Ovary (tissue), 10 donors: ENCODE measurements at places on chromosomes 5 and 9. TPM values are rescaled to one million over a fixed set of nuclear protein-coding genes. Genes with fewer than 3 reads are reported as not detected.

Gene OR1Q1
- not detected for total RNA-seq

GRCh38 chr5:10654566-10654965, 90.7 kb downstream of the ANKRD33B start:
- no peak overlapping the region for H3K27ac ChIP-seq
- no peak for DNase-seq
- no peaks in the 10 kb centered on the region for H3K4me1 ChIP-seq
- H3K27me3 ChIP-seq = no peaks in the 10 kb centered on the region
- no peak overlapping the region for H3K4me3 ChIP-seq
- no peaks in the 10 kb centered on the region for H3K36me3 ChIP-seq

DNA sequence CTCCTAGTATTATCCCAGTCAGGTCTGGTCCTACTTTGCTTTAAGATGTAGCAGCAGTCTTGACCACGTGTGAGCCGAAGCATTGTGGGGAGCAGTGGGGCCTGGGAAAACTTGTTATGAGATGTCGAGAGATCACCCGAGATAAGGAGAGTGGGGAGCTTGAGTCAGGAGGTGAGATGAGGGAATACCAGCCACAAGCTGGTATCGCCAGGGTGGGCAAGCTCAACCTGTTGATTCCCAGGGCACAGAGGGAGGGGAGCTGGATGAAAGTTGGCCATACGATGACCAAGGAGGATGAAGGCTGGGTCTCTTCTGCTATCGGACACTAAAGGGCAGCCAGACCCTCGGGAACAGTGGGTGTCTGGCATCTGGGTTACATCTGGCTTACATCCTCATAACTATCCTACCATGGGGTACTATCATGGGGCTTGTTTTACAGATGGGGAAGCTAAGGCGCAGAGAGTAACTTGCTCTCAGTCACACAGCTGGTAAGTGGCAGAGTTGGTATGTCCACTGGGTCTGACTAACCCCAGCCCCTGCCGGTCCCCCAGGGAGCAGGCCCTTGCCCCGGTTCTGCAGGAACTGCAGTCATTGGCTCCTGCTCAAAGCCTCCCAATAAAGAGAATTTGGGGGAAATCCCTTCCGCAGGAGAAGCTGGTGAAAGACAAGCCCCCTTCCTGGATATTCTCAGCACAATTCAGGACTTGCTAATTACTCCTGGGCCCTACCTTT, 13.4 kb upstream of the TIFAB start:
- DNase-seq = no peak
- no peaks in the 10 kb centered on the region for H3K27me3 ChIP-seq
- H3K4me1 ChIP-seq = no peaks in the 10 kb centered on the region
- no peak overlapping the region for H3K4me3 ChIP-seq

Gene HK3
- total RNA-seq = 2.3 TPM

- H3K27me3 ChIP-seq = no peaks in the 10 kb centered on the region
- H3K36me3 ChIP-seq = no peaks in the 10 kb centered on the region
- H3K4me3 ChIP-seq = no peak overlapping the region
- no peaks in the 10 kb centered on the region for H3K4me1 ChIP-seq
- DNase-seq = no peak
These were observed 27.6 kb downstream of the TPD52L3 start for GRCh38 chr9:6355728-6356127.

Gene RGS7BP
- total RNA-seq = 1.4 TPM

Gene C9orf43
- 0.87 TPM for total RNA-seq

DNA sequence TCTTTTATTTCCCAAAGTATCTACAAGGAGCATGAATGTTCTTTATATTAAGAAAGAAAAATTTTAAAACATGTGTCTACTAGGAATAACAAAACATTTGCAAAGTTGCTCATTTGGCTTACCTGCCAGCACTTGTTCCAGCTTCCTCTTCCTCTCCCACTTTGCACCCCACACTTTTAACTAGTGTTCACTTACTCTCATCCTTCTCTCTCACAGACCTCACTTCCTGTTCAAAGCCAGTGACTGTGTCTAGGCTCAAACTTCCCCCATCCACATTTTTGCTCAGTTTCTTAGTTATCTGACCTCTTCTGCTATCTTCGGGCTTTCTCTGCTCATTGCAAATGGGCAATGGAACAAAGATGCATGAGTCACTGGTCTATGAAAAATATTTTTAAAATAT, 512.2 kb upstream of the ZNF462 start:
- H3K27ac ChIP-seq = no peak overlapping the region
- no peak for DNase-seq
- no peaks in the 10 kb centered on the region for H3K36me3 ChIP-seq

- peak overlapping the region; percentile 41 for H3K4me3 ChIP-seq
- peaks cover 9% of the 10 kb centered on the region for H3K4me1 ChIP-seq
- H3K27me3 ChIP-seq = peaks cover 3% of the 10 kb centered on the region
- H3K36me3 ChIP-seq = no peaks in the 10 kb centered on the region
These were observed 2.3 kb upstream of the PAX5 start for GRCh38 chr9:37036371-37036775.

- no peak for DNase-seq
- no peaks in the 10 kb centered on the region for H3K27me3 ChIP-seq
- no peaks in the 10 kb centered on the region for H3K36me3 ChIP-seq
These were observed 563.9 kb upstream of the ADAMTS16 start for GRCh38 chr5:4576161-4576748.

DNA sequence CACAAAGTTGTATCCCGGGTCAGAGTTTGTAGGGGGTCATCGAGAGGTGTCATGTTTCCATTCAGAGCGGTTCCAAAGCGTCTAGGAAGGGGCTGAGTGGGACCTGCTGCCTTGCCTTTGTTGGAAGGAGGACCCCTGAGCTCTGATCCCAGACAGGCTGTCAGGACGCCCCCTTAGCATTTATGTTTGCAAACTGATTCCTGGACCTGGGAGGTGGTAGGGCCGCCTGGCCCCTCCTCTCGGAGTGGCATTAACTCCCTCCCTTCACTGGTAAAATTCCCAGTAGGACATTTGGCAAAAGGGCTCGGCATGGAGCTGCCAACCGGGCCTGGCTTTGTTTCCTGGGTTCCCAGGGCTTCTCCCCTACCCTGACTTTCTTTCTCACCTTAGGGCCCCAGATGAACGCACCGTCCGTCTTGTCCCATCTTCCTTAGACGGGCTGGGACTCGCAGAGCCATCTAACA, 2.5 kb downstream of the JADE2 start:
- no peak overlapping the region for H3K27ac ChIP-seq
- H3K36me3 ChIP-seq = no peaks in the 10 kb centered on the region
- peak overlapping the region; percentile 90 for H3K4me3 ChIP-seq
- no peaks in the 10 kb centered on the region for H3K27me3 ChIP-seq

- no peaks in the 10 kb centered on the region for H3K27me3 ChIP-seq
- no peak for DNase-seq
- H3K27ac ChIP-seq = no peak overlapping the region
- H3K4me3 ChIP-seq = no peak overlapping the region
- no peaks in the 10 kb centered on the region for H3K36me3 ChIP-seq
- H3K4me1 ChIP-seq = no peaks in the 10 kb centered on the region
These were observed 6.3 kb downstream of the IFNA21 start for GRCh38 chr9:21160178-21160577.

- no peaks in the 10 kb centered on the region for H3K36me3 ChIP-seq
- no peak for DNase-seq
- no peak overlapping the region for H3K27ac ChIP-seq
- H3K4me1 ChIP-seq = no peaks in the 10 kb centered on the region
- H3K27me3 ChIP-seq = no peaks in the 10 kb centered on the region
These were observed 311.6 kb upstream of the PRR16 start for GRCh38 chr5:120152472-120152871.

GRCh38 chr5:65984098-65984885, 57.9 kb downstream of the ERBIN start:
- DNase-seq = no peak
- H3K4me1 ChIP-seq = peaks cover 3% of the 10 kb centered on the region
- H3K4me3 ChIP-seq = no peak overlapping the region
- H3K27ac ChIP-seq = no peak overlapping the region

DNA sequence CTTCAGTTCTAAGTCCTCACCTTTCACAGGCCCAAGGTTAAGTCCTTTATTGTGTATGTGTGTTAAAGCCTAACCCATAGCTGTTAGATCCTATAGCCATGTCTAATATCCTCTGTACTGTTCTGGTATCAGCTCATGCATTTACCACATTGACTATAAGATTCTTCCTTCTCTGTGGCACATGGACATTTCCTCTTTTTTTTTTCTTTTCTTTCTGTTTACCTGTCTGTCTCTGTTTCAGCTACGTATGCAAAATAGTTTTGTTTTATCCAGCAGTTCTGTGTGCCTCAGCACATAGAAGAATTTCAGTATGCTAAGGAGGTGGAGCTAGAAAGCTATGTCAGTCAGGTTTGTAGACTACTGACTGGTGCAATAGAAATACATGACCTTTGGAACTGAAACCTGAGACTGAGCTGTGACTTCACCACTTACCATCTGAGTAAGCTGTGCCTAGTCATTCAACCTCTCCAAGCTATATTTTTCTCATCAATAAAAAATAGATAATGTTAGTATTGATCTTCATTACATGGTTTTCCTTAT, 155.6 kb upstream of the VLDLR start:
- H3K4me3 ChIP-seq = no peak overlapping the region
- DNase-seq = no peak
- no peaks in the 10 kb centered on the region for H3K27me3 ChIP-seq
- H3K4me1 ChIP-seq = peaks cover 8% of the 10 kb centered on the region
- H3K36me3 ChIP-seq = no peaks in the 10 kb centered on the region

GRCh38 chr9:123998278-123998925, 13.2 kb upstream of the LHX2 start:
- no peak overlapping the region for H3K4me3 ChIP-seq
- H3K4me1 ChIP-seq = peaks cover 2% of the 10 kb centered on the region
- no peak overlapping the region for H3K27ac ChIP-seq
- no peaks in the 10 kb centered on the region for H3K36me3 ChIP-seq
